Type B pancreatic cell (in vitro differentiated cells): ENCODE measurements at places on chromosomes 6 and 20. TPM values are rescaled to one million over a fixed set of nuclear protein-coding genes. Genes with fewer than 3 reads are reported as not detected.

DNA sequence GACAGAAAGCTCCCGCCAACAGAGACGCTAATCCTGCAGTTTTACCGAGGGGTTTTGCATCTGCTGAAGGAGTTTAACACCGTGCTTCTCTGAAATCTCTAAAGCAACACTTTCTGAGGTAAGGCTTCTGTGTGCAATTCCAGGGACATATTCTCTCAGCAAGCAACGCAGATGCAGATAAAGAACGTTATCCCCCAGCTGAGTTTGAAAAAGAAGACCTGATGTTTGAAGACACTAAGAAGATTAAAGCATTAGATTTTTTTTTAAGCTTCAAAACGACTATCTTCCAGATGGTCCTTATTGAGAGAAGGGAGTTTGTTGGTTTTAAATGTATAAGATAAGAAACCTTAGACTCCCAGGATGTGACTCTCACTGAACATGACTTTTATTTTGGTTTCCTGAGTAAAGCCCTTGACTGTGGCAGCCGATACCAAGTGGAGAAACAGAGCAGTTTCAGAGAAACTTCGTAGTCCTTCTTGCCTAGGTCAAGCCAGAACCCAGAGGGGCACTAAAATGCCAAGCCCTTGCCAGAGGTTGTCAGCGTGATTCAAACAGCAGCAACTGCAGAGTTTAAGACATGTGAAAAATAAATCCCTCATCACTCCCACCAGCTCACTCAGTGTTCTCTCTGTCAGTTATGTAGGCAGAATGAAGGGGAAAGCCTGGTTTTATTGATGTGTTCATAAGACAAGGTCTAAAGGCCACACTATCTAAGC is 353.3 kb upstream of the CNR1 start:
- H3K36me3 ChIP-seq = no peaks in the 10 kb centered on the region
- H3K27ac ChIP-seq = no peak overlapping the region
- H3K4me3 ChIP-seq = no peak overlapping the region

DNA sequence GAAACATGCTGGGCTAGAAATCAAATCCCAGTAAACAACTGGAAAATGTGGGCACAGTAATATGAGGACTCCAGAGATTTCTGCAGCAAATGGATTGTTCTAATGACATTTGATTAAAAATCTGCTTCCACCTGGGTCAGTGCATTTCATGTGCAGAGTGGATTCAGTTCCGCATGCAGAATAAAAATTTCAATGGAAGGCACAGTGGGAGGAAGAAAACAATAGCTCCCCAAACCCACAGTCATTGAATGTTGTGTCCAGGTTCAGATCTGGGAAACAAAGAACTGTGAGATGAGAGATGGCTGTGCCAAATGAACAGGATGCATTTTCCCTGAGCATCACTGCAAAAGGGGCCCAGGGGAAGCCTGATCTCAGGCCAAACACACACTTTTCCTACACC is 403.1 kb downstream of the BTBD9 start:
- no peaks in the 10 kb centered on the region for H3K36me3 ChIP-seq
- no peak overlapping the region for H3K4me3 ChIP-seq
- no peak for DNase-seq
- H3K4me1 ChIP-seq = peaks cover 16% of the 10 kb centered on the region
- H3K27me3 ChIP-seq = peaks cover 4% of the 10 kb centered on the region
- no peak overlapping the region for H3K27ac ChIP-seq

Gene RUNX2
- total RNA-seq = 5.9 and 6.0 TPM in 2 replicates

Gene C6orf58
- 0.63 TPM in 1 of 2 replicates, not detected in the other for total RNA-seq

GRCh38 chr6:91487696-91488392 is 901.0 kb upstream of the MAP3K7 start:
- H3K27me3 ChIP-seq = no peaks in the 10 kb centered on the region
- DNase-seq = no peak
- no peak overlapping the region for H3K27ac ChIP-seq
- no peak overlapping the region for H3K4me3 ChIP-seq
- H3K36me3 ChIP-seq = no peaks in the 10 kb centered on the region

DNA sequence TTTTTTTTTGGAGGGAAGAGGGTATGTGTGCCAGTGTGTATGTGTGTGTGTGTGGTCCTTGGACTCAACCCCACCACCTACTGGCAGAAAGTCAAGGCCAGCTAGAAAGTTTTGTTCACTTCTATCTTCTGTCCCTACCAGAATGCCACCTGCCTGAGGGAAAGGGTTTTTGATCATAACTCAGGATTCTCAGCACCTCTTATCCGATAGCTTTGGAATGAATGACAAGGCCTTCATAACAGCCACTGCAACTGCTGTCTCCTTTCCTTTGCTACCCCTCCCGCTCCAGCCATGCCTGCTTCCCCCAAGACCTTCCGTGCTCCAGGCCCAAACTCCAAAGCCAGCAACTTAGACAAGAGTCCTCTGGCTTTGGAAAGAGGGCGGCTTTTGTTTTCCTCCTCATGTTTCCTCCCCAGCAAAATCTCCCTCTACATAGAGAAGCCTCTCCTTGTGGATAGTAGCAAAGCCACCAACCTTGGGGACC is 18.7 kb downstream of the BTN3A1 start:
- peaks cover 27% of the 10 kb centered on the region for H3K4me1 ChIP-seq
- H3K27ac ChIP-seq = no peak overlapping the region
- H3K36me3 ChIP-seq = peaks cover 10% of the 10 kb centered on the region
- no peaks in the 10 kb centered on the region for H3K27me3 ChIP-seq
- H3K4me3 ChIP-seq = no peak overlapping the region

DNA sequence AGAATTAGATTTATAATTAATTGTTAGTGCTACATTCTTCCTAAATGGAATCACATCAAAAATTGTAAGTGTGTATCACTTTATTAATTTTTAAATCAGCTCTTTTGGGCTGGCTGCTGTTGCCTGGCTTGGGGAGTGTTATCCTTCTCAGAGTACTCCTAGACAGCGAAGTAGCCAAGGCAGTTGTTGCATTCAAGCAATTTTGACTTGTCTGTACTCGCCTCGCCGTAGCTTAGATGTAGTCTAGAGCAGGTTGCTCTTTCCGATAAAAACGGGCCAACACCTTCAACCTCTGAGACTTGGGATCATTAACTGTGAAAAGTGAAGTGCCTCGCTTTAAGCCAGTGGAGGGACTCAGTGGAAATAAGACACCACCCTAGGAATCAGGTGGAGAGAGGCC is 151.3 kb downstream of the FARS2 start:
- H3K27ac ChIP-seq = no peak overlapping the region
- H3K4me1 ChIP-seq = peaks cover 4% of the 10 kb centered on the region
- no peak for DNase-seq

DNA sequence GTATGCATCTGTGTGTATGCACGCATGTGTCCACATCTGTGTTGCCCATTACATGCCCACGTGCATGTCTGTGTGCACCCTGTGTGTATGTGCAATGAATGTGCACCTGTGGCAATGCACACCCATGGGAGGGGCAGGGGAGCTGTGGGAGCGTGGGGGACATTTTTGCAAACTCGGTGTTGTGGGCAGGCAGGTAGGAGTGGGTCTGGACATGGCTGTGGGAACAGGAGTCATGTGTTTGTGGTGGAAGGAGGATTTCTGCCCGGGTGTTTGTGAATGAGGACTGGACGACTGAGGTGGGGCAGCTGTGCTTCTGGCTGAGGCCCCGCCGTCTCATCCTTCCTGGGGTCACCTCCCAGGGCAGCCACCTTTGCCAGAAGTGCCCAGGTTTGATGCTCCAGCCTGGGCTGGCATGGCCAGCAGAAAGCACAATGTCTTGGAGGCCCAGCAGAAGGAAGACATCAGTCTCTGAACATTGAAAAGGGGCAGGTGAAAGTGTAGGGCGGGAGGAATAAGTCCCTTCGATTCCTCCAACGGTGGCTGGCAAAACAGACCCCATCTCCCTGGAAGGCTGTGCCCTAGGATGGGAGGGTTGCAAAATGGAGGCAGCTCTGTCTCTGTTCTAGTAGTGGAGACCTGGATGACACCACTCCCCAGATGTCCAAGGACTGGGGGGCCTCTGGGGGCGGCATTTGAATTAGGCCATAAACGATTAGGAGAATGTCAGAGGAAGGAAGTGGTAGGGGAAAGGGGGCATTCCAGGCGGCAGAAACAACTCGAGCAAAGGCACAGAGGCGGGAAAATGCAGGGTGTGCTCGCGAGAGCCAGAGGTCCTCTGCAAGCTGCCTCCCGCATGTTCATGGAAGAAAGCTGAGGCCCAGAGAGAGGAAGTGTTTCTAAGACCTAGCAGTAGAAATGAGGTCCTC is 19.1 kb upstream of the ARMC12 start:
- H3K4me1 ChIP-seq = peaks cover 45% of the 10 kb centered on the region
- no peak overlapping the region for H3K4me3 ChIP-seq
- H3K27ac ChIP-seq = no peak overlapping the region
- no peaks in the 10 kb centered on the region for H3K27me3 ChIP-seq

GRCh38 chr6:148445620-148446019 is 103.0 kb downstream of the SASH1 start:
- H3K36me3 ChIP-seq = peaks cover 30% of the 10 kb centered on the region
- DNase-seq = no peak
- H3K4me3 ChIP-seq = peak overlapping the region; percentile 56
- H3K27ac ChIP-seq = peak overlapping the region; percentile 94
- H3K4me1 ChIP-seq = peaks cover 45% of the 10 kb centered on the region

Gene RNF146
- total RNA-seq = 32.3 and 46.8 TPM in 2 replicates

Gene BFSP1
- total RNA-seq = 1.8 and 1.9 TPM in 2 replicates

DNA sequence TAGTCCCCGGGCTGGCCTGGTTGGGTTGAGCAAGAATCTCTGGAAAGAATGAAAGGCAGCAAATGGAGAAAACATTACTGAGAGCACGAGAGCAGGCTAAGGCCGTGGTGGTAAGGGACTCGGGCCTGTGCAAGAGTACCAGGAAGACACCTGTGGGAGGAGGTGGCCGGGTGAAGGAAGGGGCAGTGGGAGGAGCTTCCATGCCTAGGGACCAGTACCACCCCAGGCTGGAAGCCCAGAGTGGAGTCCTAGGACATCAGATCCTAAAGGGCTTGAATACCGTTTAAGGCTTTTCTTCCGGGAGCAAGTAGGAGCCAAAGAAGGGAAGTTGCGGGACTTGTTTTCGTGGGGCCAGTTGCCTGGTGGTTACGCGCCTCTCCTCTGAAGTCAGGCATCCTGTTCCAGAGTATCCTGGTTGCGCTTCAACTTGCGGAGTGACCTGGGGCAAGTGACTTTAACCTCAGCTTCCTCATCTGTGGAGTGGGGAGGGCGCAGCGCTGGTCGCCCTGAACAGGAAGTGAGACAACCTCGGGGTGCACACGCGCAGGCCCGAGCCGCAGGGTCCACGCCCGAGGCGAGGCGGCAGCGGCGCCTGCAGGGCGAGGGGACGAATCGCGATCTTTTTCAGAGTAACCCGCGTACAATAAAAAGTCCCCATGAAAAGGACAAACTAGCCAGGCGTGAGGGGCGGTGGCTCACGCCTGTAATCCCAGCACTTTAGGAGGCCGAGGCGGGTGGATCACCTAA is 1.1 kb upstream of the TPD52L2 start:
- peak overlapping the region; percentile 99 for H3K4me3 ChIP-seq
- H3K27me3 ChIP-seq = peaks cover 2% of the 10 kb centered on the region
- peaks cover 12% of the 10 kb centered on the region for H3K4me1 ChIP-seq
- H3K36me3 ChIP-seq = no peaks in the 10 kb centered on the region

DNA sequence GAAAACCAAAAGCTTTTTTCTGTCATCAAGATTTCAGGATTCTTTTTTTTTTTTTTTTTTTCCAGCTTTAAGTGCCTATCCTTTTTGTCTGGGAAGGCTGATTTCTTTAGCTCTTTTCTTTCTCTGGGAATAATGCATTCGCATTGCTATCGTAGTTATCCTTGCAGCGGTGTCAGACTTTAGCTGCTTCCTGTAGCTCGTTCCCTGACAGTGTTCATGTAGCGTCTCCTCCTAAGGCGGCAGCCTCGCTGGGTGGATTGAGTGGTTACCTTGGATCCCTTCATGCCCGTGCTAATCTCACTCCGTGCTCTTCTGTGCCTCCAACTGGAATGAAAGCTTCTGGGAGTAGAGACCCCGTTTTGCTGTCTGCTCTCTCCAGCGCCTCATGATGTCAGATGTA is 43.1 kb downstream of the UST start:
- no peak overlapping the region for H3K4me3 ChIP-seq
- H3K27ac ChIP-seq = no peak overlapping the region
- H3K36me3 ChIP-seq = no peaks in the 10 kb centered on the region
- DNase-seq = no peak
- no peaks in the 10 kb centered on the region for H3K27me3 ChIP-seq

DNA sequence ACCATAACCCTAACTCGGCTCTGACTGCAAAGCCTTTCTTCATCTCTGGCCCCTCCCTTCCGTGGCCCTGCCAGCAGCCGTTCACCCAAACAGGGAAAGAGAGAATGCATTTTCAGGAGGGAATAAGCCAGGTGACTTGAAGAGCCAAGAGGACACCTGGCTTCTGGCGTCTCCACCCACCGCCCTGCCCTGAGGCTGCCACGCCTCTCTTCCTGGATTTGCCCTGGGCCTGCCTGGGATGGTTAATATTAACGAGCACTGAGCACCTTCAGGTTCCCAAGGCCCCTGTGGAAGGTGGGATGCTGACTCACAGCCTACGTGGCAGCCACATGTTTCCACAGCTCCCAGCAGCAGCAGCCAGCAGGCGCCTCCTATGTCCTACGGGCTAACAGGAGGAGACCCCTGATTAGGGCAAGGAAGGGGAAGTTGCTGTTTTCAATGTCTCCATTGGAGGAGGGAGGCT is 138.0 kb upstream of the RREB1 start:
- no peaks in the 10 kb centered on the region for H3K36me3 ChIP-seq
- H3K27ac ChIP-seq = peak overlapping the region; percentile 70
- DNase-seq = no peak
- no peak overlapping the region for H3K4me3 ChIP-seq
- H3K27me3 ChIP-seq = no peaks in the 10 kb centered on the region

- DNase-seq = no peak
- no peaks in the 10 kb centered on the region for H3K27me3 ChIP-seq
- no peak overlapping the region for H3K27ac ChIP-seq
- no peak overlapping the region for H3K4me3 ChIP-seq
- peaks cover 5% of the 10 kb centered on the region for H3K36me3 ChIP-seq
Measured at GRCh38 chr6:133957227-133957626, 4.2 kb downstream of the TBPL1 start.

DNA sequence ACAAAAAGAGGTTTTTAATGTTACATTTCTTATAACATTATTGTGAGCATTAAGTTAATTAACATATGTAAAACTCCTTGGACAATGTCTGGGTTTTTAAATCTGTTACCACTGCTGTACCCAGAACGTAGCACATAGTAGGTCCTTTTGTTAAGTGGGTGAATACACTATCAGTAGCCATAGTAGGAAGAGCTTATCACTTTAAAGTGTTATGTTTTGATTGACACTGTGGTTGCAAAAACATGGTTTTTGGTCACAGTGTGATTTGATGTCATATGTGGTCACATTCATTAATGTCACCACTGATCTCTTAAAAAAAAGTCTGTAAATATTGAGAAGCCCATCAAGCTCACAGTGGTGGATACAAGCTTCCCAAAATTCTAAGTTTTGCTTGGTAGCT is 160.7 kb downstream of the PLCB1 start:
- DNase-seq = no peak
- H3K27ac ChIP-seq = no peak overlapping the region
- H3K36me3 ChIP-seq = no peaks in the 10 kb centered on the region
- peaks cover 7% of the 10 kb centered on the region for H3K4me1 ChIP-seq
- no peak overlapping the region for H3K4me3 ChIP-seq
- H3K27me3 ChIP-seq = no peaks in the 10 kb centered on the region

DNA sequence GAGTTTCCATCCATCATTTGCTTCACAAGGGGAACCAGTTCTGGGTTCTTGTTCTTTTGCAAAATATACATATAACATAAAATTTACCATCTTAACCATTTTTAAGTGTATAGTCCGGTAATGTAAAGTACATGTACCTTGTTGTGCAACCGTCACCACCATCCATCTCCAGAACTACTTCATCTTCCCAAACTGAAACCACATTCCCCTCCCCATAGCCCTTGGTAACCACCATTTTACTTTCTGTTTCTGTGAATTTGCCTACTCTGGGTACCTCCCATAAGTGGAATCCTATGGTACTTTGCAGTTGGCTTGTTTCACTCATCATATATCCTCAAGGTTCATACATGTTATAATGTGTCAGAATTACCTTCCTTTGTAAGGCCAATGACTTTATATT is 70.3 kb upstream of the DSP start:
- peaks cover 30% of the 10 kb centered on the region for H3K4me1 ChIP-seq
- H3K36me3 ChIP-seq = no peaks in the 10 kb centered on the region
- H3K4me3 ChIP-seq = peak overlapping the region; percentile 2
- no peaks in the 10 kb centered on the region for H3K27me3 ChIP-seq
